ENCODE measurements at places on chromosomes 11 and 22.

DNA sequence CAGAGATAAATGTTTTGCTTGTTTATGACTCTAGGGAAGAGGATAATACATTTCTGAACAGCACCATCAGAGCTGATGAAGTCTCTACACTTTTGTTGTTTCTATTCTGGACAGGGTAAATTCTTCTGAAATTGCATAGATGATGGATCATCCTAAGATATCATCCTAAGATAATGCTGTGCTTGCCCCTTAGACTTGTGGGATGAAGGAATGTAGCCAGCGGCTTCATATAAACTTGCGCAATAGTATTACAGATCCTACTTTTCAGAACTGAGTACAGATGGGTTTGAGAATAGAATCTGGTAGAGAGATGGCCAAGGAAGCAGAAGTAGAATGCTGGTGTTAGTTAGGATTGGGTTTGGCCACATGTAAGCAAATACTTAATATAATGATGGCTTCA, 61.0 kb downstream of the NCAM1 start:
- DNase-seq = no peak

DNA sequence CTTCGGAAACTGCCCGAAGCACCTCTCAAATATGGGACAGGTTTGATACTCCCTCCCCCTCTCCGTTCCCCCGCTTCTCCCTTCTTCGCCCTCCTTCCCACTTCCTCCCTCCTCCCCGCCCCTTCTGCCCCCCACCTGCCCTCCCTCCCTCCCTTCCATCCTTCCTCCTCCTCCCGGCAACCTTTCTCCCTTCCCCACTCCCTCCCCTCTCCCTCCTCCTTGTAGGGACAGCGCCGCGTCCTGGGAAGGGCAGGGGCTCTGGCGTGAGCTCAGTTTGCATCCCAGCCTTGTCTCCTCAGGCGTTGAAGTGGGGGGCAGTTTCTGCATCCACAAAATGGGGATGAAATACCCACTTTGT, 6.1 kb upstream of the NFAM1 start:
- DNase-seq = no peak

- no peak for DNase-seq
Measured at GRCh38 chr11:104078245-104078644, 41.8 kb downstream of the DDI1 start.

- DNase-seq = no peak
Measured at GRCh38 chr11:19889531-19889930, 176.9 kb downstream of the NAV2 start.

DNA sequence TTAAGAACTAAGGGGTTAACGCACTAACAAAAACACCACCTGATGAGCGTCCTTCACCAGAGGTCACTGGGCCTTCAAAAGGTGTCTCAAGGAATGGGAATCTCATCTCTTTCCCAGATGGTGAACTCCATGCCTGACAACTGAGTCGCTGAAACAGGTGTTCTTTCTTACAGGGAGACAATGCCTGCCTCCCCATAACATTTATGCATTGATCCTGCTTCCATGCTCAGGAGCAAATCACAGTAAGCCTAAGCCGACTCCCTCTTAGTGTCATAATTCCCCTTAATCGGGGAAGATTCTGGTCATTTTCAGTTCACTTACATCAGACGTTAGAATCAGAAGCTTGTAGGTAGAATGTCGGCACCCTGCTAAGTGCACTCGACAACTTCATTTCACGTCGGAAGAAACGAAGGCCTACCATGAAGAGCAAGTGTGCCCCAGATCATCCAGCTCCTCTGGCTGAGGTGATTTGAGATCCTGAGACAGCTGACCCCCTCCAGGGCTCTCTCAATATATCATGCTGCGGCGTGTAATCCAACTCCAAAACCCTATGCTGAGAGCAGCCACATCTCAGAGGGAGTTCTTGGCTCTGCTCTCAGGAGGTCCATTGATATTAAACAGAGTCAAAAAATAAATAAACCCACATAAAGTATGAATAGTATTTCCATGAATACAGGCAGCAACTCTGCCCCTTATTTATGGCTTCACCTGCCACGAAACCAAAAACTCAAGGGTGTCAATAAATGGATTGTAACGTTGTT, 163.1 kb downstream of the LARGE1 start:
- no peak for DNase-seq

- no peak for DNase-seq
Measured at GRCh38 chr11:575313-575995, 816 bp upstream of the PHRF1 start.

DNA sequence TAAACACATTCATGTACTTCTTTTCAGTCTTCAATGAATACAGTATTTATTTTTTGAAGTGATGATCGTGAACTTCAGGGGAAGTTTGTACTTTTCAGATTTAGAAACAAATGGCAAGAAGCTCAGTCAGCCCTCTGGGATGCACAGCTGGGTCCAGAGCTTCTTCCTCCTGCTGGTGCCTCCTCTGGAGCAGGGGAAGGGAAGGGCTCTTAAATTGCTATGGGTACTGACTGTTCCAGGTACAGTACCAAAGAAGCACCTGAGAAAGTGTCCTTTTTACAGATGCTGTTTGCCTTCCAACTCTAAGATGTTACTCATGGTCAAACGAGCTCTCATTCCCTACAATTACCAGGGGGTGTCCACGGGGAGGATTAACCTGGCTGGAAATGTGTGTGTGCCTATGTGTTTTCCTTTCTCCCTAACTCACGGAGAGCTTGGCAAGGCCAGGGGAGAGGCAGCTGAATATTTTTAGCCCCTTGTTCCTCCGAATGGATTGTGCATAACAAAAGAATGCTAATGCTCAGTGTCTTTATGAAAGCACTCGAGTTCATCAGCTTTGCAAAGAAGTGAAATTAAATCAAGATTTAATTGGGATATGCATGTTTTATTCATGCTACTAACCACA, 313.7 kb upstream of the CADM1 start:
- no peak for DNase-seq

DNA sequence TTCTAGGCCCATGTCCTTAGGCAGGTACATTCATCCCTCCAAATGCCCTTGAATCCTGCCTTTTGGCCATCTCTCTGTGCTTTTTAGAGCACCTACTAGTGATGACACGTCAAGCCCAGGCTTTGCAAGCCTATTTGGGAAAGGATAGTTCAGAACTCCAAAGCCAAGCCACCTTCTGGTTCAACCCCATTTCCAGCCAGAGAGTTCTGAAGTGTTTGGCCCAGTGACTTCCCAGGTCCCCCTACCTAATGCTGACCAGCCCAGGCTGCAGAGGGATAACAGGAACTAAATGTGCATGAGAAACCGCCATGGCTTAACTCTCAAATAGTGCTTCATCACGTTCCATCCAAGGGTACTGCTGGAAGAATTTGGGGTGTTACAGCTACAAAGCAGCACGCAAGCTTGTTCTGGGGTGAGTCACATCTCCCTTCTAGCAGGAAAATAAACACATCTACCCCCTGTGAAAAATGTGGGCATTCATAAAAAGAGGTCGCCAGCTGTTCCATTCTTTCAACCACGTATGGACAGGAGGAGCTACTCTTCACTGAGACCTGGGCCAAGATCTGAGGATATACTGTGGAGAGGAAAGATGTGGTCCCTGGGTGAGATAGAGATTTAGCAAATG, 2.0 kb upstream of the FXYD6 start:
- DNase-seq = no peak

GRCh38 chr11:6333095-6333494, 12.8 kb upstream of the CAVIN3 start:
- no peak for DNase-seq

- DNase-seq = no peak
Measured at GRCh38 chr11:108852701-108853100, 187.8 kb downstream of the DDX10 start.

DNA sequence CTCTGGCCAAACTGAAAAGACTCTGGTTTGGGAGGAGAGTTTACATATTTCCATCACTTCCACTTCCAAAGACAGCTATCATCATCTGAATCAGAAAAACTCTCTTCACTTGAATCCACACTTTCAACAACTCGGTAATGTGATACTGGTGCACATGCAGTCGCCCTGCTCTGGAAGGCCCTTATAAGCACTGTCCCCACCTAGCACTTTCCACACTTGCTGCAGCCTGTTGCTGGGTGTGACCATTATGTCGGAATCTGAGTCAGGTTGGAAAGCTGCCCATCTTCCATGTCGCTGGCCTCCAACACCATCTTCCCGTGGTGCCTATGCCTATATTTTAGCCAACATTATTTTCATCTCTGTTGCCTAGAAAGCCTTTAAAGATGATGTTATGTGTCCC, 1.1 kb upstream of the OR10A5 start:
- no peak for DNase-seq

Data from stimulated activated CD8-positive, alpha-beta memory T cell treated with anti-CD3 and anti-CD28 coated beads, Interleukin-15, amount 100 ng/mL, for 4 hours (primary cell).